ENCODE measurements at places on chromosomes 2 and 18.

GRCh38 chr2:54672590-54673456, 50.6 kb upstream of the EML6 start:
- no peak for DNase-seq

DNA sequence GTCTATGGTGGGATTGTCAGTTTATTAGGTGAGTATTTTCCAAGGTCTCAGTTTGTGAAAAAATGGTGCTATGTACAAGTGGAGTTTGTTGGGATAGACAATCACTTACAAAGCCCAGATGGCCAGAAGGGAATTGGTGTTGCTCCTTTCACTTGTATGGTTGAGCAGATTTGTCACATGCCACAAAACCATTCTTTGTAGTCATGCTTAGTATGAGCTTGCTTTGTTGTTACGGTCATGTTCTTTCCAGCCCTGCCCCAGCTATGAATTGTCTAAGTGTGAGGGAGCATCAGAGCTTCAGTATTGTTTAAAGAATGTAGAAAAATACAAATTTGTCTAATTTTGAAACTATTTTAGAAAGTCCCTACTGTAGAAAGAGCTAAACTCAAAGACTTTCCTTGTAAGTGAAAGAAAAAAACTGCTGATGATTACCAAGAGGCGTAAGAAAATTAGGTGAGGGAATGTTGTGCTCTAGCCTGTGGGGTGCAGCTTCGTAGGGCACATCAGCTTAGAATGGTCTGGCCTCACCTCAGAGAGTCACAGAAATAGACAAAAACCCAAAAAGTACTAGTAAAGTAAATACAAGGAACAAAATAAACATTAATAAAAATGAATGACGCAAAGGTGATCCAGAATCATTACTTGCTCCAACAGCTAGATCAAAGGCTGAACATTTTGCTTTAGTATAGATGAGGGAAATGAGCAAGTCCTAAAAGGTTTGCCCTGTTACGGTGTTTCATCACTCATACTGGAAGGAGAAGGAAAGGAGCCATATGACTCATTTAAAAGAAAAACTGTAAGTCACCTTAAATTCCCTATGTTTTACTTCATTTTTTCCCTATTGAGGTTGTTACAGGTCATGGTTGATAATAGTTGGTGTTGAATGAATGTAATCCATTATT, 9.2 kb downstream of the TGIF1 start:
- DNase-seq = peak; percentile 87

- no peak for DNase-seq
Measured at GRCh38 chr2:72263043-72263775, 115.5 kb upstream of the CYP26B1 start.

DNA sequence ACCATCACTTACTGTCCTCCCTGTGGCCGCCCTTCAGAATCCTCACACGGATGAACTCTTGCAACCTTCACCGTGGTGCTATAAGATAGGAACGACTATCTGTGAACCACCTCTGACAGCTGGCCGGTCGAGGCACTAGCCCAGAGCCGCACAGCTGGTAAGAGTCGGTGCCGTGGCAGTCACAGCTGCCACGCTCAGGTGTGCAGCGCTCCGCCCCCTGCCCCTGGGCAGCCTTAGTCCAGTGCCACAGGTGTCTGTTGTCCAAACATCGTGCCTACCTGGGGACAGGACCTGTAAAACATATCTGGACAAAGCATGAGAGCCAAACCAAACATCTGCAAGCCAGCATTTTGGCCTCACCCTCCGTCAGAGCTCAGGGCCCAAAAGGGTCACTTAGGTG, 55.3 kb upstream of the SALL3 start:
- no peak for DNase-seq

DNA sequence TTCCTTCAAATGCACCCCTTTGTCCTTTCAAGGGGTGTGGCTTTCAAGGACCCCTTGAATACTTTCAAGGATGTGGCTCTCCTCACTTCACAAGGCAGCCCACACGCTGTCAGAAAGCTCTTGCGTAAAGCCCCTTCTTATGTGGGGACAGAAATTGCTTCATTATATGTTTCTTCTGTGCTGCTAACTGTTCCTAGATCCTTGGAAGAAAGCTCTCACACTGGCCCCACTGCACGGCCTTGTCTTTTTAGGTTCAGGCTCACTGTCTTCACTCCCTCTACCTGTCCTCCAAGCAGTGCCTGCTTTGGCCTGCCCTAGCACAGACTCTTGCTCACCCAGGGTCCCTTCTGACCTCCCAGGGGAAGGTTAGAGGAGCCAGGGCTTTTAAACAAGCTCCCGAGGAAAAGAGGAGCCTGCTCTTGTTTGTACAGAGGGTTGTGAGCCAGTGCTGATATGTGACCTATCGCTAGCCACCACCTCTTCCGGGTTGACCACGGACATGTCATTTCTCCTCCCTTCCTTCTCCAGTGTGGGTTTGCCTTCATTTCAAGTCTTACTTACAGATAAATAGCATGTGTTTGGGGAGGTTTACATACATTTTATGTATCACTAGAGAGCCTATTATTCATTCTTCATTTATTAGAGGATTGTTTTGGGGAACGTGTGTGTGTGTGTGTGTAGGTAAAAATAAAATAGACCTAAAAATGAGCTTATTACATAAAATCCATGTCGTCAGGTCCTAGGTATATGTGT, 94.7 kb downstream of the RTN4 start:
- DNase-seq = no peak

DNA sequence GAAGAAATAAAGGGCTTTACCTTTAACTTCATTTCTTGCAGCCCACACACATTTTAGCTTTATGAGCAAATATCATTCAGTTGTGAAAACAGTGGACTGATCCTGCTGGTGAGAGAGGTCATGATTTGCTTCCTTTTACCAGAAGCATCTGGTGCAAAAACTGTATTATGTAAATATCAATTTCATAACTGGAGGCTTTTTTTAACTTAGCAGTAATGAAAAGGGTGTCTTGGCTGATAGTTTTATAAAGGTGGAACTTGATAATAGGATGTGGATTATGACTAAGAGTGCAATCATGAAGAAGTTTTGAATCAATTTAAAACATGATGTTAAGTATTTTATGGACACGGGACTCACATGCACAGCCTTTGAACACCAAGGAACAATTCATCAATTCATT, 304.4 kb downstream of the GULP1 start:
- DNase-seq = no peak

- peak; percentile 3 for DNase-seq
Measured at GRCh38 chr18:79047556-79048244, 21.5 kb upstream of the ATP9B start.

- peak; percentile 43 for DNase-seq
Measured at GRCh38 chr2:121099329-121100290, 185.4 kb downstream of the TFCP2L1 start.

- no peak for DNase-seq
Measured at GRCh38 chr2:38129481-38129880, 53.5 kb upstream of the CYP1B1 start.

- DNase-seq = no peak
Measured at GRCh38 chr18:57710226-57710625, 88.6 kb upstream of the NARS1 start.

GRCh38 chr18:8586941-8587340, 22.3 kb upstream of the RAB12 start:
- DNase-seq = no peak

DNA sequence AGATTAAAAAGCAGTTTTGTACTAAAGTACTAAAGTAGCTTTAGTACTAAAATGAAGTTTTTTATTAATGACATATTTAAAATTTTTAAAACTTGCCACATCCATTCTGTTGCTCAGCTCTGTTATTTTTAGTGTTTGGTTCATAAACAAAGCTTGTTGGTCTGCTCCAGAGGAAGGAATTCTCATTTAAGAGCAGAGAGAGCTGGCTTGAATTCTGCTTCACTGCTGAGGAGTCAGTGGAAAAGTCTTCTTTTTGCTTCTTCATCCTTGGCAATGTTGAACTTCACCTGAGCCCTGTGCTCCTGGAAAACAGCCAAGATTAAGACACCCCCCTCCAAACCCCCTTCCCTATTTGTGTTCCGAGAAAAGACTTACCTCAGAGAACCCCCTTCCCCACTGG, 40.6 kb downstream of the TMEM87B start:
- DNase-seq = no peak
